ENCODE measurements at places on chromosomes 2 and 18. TPM values are rescaled to one million over a fixed set of nuclear protein-coding genes. Genes with fewer than 3 reads are reported as not detected.

- DNase-seq, result peak; percentile 12
Measured at GRCh38 chr2:238082827-238083226, 17.3 kb upstream of the ESPNL start.

- no peak for DNase-seq
Measured at GRCh38 chr2:128793404-128793803, 474.7 kb upstream of the HS6ST1 start.

The ERFE gene
- 0.39 TPM for total RNA-seq

The TRIM43 gene
- not detected for total RNA-seq

DNA sequence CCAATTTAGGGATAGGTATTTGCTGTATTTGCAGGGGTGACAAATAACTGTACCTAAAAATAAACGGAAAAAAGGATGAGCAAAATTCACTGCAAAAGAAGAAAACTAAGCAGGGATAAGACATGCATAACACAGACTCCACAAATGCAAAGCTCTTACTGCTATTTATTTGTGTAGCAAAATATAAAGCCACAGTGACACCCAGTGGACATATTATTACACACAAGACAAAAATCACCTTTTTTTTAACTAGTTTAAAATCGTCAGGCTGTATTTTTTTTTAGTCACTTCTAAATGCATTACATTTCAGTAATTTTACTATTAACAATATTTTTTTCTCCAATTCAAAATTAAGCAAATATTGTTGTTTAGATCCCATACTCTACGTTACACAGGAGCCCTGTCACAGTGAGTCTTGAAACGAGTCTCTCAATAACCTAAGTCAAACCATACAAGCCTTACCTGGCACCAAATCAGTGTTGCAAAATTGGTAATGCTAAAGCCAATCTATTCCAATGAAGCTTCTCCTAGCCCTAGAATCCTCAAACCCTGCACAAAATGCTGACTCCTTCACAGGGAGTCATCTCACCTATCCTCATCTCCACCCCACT, 23.7 kb downstream of the METTL4 start:
- no peak for DNase-seq

DNA sequence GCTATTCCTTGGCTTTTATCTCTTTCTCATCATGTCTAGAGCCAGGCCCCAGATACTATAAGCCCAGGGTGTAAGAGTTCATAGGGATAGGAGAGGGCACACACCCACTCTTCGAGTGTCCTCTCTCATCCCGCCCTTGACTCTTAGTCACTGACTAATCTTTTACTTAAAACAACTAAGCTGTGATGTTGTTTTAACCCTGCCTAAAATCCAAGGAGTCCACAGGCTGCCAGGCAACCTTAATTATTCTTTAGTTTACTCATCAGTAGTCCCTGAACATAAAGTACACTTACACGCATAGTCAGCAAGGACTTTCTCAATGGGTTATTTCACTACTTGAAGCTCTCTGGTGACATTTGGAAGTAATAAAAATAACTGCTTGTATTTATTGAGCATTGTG, 28.4 kb downstream of the GREB1L start:
- no peak for DNase-seq

The CNDP1 gene
- not detected for total RNA-seq

- DNase-seq, result no peak
Measured at GRCh38 chr2:239315308-239315707, 85.5 kb downstream of the HDAC4 start.

GRCh38 chr18:72412927-72413326, 131.2 kb downstream of the CBLN2 start:
- DNase-seq, result peak; percentile 60

GRCh38 chr2:120642646-120643045, 93.0 kb upstream of the GLI2 start:
- no peak for DNase-seq

DNA sequence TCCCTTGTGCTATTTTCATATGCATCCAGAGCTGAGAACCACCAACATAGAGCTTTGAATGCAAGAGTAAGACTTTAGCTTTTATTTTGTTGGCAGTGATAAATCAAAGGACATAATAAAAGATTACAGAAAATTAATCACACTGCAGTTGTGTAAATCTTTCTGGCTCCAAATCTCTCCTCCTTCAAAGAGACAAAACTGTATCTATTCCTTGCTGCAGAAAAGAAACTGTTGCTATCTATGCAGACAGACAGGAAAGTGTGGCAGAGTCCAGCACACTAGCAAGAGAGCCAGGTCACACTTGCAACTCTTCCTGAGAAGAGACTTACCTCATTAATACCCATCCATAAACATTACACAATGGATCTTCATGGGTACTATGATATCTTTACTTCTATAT, 57.5 kb downstream of the DTNB start:
- DNase-seq, result no peak

GRCh38 chr18:5275872-5276271, 19.7 kb downstream of the ZBTB14 start:
- DNase-seq, result no peak

DNA sequence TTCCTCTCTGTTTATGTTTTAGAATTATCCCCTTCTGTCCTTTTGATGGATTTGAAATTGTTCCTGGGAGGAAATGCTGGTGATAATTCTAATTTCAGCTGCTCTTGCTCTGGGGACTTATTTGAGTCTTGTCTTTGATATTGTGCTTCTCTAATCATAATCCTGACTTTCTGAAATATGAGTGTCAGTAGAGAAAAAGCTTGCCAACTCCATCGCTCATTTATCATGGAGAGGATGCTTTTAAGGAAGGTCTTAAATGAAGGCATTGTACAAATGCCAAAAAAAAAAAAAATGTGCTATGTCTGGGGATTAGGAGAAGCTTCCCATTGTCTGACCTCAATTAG, 159.5 kb downstream of the NYAP2 start:
- DNase-seq, result no peak

DNA sequence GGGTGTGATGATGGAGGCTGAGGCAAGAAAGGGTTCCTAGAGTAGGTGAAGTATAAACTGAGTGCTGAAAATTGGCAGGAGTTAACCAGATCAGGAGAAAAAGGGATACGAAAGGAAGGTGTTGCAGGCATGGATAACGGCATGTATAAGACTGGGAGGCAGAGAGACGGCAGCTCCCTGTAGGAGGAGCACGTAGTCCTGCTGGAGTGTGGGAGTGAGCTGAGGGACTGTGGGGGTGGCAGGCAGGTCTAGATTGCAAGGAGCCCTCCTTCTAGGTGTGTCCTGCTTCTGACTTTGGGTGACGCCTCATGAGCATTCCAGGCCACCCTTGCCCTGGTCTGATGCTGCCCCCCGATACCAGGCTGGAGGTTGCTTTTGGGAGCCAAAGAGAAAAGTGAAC, 36.4 kb upstream of the KCTD1 start:
- no peak for DNase-seq

- no peak for DNase-seq
Measured at GRCh38 chr2:232699110-232699509, 2.0 kb downstream of the GIGYF2 start.

DNA sequence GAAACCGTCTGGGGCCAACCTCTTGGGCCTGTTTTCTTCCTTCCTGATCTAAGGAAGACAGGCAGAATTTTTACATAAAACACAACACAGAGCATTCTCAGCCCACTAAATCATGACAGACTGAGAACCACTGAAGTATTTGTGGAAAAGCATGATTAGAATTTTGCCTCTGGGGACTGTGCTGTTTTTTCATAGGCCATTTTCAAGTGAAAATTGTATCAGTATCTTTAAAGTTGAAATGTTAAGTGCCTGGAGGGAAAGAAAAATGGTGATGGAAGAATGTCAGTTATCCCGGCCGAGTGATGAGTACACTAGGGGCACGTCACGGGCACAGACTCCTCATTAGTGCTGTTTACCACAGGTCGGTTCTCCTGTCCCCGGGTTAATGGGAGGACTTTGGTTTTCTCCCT, 36.9 kb downstream of the EHD3 start:
- DNase-seq, result no peak

The SH2D6 gene
- total RNA-seq, result not detected

The MDH1B gene
- 1.1 TPM for total RNA-seq

GRCh38 chr2:164369366-164369765, 251.9 kb downstream of the GRB14 start:
- no peak for DNase-seq

DNA sequence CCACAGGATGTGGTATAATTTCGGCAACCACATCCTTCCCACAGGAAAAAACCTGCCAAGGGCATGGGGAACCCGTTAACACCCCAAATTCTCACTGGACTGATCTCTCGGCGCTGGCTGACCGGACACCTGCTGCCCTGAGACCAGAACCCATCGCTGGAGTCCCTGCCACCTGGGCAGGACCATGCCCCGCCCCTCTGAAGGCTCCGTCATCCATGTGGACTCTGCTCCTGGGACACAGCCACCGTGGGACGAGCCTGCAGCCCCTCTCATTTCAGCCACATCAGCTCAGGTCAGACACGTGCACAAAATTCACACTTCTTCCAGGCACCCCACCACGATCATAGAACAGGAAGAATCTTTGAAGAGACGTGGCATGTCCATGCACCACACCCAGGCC, 108.2 kb downstream of the ZNF516 start:
- DNase-seq, result no peak

GRCh38 chr2:136645236-136645828, 120.0 kb upstream of the THSD7B start:
- DNase-seq, result no peak

GRCh38 chr2:5932556-5933469, 240.6 kb downstream of the SOX11 start:
- DNase-seq, result peak; percentile 79

The AOX1 gene
- 54.0 TPM for total RNA-seq

DNA sequence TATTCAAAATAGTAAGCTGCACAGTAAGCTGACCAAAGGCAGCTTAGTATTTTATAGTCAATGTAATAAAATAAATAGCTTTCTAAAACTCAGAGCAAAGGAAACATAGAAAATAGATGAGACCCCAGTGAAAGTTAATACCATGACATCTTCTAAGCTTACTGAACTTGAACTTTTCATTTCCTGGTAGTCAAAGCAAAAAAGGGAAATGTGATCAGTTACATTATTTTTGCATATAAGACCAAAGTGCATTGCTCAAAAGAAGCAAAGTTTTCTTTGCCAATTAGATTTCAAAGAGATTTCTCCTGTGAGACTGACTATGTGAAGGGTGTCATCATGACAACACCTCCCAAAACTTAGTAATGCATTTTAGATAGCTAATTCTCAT, 70.2 kb downstream of the MYO1B start:
- no peak for DNase-seq

The GRHL1 gene
- 0.86 TPM for total RNA-seq

- no peak for DNase-seq
Measured at GRCh38 chr2:110866466-110866865, 134.1 kb downstream of the ACOXL start.

The ERICH2 gene
- total RNA-seq, result not detected

GRCh38 chr2:226037526-226037925, 638.0 kb downstream of the NYAP2 start:
- no peak for DNase-seq

The PLCL1 gene
- total RNA-seq, result 79.0 TPM

DNA sequence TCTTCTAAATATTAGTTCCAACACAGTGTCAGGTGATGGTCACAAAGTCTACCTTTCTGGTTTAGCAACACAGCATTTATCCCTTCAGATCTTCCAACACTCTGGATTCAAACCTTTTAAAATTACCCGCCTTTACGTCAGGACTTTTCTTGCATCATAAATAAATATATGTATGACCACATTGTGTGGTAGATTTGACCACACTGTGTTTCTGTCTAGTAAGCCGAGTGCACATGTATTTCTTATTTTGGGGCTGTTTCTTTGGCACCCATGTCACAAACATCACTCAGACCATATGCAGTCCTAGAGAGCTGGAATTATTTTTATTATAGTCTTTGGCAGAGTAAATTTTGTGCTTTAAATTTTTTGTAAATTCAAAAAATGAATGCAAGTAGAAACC, 172.1 kb downstream of the ANKRD44 start:
- DNase-seq, result no peak

GRCh38 chr2:143452817-143453451, 323.7 kb downstream of the ARHGAP15 start:
- no peak for DNase-seq

The C1QL2 gene
- total RNA-seq, result not detected

The SERPINB10 gene
- total RNA-seq, result not detected

GRCh38 chr2:46376586-46376985, 79.4 kb downstream of the EPAS1 start:
- DNase-seq, result no peak

Data from esophagus muscularis mucosa (tissue), 4 donors.